Progenitor cell of endocrine pancreas (in vitro differentiated cells): ENCODE measurements at places on chromosomes 11 and 22.

GRCh38 chr22:29450222-29450621, 11.8 kb downstream of the RFPL1 start:
- no peak for DNase-seq

- no peak for DNase-seq
These were observed 40.5 kb downstream of the KREMEN1 start for GRCh38 chr22:29113319-29113718.

DNA sequence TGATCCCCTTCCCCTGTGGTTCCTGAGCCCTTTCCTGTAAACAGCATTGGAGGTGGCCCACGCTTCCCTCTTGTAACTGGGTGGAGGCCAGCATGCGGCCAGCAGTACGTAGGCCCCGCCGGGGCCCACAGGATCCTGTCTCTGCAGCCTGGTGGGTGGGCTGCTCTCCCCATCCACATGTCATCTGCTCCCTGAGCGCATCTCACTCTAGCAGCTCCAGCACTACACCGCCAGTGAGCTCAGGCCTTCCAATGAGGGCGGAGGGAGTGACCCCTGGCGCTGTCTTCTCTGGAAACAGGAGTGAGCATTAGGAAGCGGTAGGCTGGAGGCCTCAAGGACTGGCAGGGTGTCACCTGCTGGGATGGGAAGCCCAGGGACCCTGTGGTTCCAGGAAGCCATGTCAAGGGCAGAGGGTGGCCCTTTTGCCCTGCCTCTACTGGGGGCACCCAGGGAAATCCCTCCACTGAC, 363.9 kb downstream of the TBC1D22A start:
- no peak for DNase-seq

DNA sequence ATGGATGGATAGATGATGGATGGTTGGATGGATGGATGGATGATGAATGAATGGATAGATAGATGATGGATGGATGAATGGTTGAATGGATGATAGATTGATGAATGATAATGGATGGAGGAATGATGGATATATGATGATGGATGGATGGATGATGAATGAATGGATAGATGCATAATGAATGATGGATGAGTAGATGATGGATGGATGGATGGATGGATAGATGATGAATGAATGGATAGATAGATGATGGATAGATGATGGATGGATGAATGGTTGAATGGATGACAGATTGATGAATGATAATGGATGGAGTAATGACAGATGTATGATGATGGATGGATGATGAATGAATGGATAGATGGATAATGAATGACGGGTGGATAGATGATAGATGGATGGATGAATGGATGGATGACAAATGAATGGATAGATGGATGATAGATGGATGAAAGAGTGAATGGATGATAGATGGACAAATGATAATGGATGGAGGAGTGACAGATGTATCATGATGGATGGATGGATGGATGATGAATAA, 1466.5 kb downstream of the BRD1 start:
- no peak for DNase-seq

DNA sequence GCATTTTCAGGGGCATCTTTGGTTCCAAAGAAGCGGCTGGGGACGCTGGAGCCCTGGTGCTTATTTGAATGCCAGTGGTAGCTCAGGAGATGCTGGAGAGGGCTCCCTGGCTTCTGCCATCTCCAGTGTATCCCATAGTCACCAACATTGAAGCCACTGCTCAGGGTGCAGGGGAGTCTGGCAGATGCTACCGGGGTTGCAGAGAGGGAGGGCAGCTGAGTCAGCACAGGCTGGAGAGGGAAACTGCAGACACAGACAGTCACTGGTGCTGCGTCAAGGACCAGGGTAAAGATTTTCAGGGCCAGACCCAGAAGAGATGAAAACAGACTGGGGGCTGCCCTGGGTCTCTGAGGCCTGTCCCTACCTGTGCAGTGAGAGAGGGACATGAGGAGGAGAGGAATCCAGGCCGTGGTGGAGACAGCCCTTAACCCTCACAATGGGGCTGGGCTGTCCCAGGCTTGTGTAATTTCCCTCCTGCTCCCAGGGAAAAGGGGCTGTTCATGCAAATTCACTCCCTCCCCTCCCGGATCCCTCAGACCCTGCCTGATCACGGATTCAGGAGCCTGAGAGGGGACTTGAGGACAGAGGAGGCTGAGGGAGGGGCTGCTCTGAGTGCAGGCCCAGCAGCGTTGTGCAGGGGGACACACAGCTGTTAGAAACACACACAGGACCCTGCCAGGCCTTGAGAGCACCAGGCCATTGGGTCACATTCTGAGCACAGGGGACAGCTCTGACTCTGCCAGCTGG, 126.9 kb upstream of the GRK3 start:
- DNase-seq = no peak

GRCh38 chr22:26779108-26779507, 121.7 kb downstream of the MIAT start:
- DNase-seq = no peak

- DNase-seq = no peak
These were observed 76.4 kb upstream of the MYOD1 start for GRCh38 chr11:17642980-17643379.

- no peak for DNase-seq
These were observed 1331.3 kb downstream of the BRD1 start for GRCh38 chr22:48496226-48496845.

GRCh38 chr11:109552376-109552775, 130.4 kb downstream of the C11orf87 start:
- DNase-seq = no peak

DNA sequence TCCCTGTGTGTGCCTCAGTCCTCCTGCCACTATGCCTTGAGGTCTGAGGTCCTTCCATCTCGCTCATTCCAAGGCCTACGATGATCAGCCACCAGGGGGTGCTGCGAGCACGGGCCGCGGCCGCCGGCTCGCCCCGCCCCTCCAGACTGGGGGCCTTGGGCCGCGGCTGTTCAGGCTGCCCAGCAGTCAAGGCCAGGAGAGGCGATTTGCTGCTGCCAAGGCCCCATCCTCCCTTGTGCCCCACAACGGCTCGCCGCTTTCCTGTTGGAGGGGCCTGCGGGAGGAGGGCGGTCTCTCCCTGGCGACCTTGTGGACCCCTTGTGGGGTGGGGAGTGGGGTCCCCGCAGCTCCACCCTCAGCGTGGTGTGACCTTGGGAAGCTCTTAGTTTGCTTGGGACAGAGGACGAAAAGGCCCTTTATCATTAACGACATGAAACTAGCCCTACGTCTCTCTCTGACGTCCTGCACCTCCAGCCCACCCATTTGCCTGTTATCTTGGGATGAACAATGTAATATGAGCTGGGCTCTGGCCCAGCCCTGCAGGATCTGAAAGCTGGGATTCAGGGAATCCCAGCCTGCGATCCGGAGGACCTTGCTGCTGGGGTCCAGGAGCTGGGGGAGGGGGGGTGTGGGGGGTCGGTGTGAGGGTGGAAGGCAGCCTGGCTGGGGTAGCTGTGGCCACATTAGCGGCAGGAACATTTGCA, 5.3 kb upstream of the GALR3 start:
- DNase-seq = peak; percentile 87

GRCh38 chr11:30210357-30210756, 20.5 kb upstream of the FSHB start:
- DNase-seq = no peak

- no peak for DNase-seq
These were observed 996.9 kb downstream of the NTM start for GRCh38 chr11:132367293-132367692.

DNA sequence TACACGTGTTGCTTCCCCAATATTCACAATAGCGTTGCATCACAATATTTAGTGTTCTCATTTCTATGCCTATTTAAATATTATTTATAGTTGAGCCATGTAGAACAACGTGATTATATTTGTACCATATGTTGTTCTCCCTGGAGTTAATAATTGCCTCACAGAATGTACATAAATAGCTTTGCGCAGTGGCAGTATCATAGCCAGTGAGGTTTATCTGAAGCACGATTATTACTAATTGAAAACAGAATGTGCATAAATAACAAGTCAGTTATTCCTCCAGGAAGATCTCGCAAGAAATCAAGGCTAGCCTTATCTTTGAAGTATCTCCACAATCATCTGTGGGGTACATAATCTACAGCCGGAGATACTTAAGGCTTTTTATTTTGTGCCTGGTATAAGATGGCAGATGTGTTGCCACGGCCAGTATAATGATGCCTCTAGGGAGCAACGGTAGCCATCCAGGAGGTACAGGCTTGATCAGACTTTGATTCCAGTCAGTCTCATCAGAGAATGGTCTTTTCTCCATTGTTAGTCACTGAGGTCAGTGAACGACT, 197.5 kb downstream of the MSANTD4 start:
- no peak for DNase-seq

DNA sequence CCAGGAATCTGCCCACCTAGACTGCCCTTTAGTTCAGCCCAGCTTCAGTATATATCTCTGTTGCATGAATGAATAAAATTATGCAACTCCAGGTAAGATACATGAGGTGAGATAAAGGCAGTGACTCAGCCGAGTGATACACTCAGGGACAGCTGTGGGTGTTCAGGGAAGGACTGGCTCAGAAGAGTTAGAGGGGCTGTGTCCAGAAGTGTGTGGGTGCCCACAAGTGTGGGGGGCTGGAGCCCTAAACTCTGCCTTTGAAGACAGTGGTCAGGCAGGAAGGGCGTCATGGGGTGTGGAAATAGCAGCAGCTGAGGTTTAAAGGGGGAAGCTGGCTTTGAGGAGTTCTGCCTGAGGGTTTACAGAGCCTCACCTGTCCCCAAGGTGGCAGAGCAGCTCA, 8.3 kb downstream of the FTH1 start:
- DNase-seq = no peak

DNA sequence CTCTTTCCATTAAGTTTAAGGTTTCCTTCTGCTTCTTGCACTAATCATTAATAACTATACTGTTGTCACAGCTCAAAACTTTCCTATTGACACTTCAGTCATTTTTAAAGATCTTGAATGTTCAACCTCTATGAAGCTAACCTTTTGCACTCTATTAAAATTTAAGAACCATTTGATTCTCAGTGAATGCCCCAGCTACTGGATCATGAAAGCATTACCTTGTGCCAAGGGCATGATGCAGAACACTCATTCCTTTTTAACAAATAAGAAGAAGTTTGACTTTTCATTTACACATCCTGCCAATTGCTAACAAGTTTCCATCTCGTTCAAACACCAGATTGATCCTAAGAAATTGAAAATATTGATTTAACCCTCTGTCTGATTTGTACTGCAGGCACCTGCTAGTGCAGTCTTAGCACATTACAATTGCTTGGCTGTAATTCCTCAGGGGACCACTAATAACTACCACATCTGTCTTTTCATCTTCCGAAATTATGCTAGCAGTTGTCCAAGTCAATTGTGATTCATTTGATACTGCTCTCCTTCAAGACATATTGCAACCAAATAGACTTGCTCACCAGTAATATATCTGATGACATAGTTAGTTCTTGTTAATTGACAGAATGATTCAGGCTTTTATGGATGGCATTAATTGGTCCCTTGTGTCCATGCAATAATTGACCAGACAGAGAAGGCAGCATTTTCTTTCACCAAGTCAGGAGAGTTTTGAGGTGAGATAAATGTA, 158.4 kb downstream of the TEAD1 start:
- no peak for DNase-seq

- DNase-seq = no peak
These were observed 124.3 kb downstream of the C11orf58 start for GRCh38 chr11:16862726-16863125.

- DNase-seq = no peak
These were observed 32.1 kb upstream of the PAK1 start for GRCh38 chr11:77505956-77506355.

DNA sequence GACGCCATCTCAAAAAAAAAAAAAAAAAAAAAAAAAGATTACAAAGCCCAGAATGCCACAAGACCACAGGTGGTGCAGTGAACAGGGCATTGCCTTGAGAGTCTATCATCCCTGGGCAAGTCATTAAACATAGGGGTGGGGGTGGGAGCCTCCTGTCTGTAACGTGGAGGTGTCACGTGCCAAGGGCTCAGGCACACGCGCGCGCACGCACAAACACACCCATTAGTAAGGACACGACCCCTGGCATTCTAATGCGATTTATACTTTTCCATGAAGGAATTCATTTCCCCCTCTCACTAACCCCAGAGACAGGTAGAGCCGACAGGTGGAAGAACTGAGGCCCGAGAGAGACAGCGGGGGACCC, 5.8 kb upstream of the GCAT start:
- no peak for DNase-seq

- DNase-seq = no peak
These were observed 35.9 kb upstream of the HORMAD2 start for GRCh38 chr22:30044369-30044768.

DNA sequence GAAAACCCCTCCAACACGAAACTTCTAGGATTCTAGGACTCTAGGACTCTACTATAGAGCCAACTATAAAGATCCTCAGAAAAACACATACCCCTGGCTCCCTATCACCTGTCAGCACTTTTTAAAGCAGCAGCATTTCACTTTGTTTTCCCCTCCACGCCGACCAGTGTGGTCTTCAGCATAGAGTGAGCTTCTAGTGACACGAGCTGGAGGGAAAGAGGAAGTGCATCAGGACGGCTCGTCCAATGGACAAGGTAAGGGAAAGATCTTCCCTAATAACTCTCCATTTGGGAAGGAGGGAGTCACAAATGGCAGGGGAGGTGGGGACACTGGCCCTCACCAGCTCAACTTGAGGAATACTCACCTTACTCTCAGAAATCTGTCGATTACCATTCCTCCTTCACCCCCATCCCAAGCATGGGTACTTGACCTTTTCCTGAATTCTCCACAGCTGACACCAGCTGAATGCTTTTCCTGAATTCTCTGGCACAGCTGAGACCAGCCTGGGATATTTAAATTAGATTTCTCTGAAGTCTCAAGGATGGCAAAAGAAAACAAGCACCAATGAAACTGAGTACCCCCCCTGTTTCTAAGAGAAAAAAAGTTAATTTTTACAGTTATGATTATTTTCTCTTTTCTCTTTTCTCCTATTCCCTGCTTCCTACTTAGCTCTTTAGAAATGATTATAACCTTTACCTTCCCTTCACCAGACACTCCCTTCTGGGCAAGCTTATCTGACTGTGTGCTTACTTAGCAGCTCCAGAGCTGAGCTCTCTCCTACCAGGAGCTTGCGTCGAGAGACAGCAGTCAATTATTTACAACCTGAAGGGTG, 33.3 kb upstream of the NNMT start:
- no peak for DNase-seq

DNA sequence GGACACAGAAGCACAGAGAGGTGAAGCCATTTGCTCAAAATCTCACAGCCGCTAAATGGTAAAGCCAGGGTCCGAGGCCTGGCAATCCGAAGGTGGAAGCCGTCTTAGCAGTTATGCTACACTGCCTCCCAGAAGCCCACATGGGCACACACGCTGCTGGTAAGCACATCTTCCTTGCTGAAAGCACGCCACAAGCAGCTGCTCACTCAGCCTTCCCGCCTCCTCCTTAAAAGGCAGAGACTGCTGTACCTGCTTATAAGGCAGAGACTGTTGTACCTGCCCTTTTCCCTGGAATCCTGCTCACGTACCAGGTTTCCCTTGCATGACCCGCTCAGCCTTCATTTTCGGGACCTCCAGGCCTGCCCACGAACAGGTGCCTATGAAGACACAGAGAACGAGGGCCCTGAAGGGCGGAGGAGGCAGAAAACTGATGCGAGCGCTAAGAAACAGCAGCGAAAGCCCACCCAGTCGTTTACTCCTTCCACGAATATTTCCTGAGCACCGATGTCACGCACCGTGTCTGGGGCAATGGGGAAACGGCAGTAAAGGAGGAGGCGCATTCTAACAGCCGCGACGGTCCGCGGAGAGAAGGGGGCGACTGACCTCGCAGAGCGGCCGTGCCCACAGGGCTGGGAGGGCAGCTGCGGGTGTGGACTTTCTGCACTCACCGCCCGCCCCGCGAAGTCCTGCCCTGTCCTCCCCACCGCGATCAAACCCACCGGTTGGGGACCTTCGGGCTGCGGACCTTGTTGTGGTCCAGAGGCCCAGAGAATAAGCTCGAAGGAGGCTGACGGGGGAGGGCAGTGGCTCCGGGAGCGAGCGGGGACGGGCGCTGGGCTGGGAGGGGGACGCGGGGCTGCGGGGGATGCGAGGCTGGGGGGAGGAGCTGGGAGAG, 13.0 kb downstream of the SPATA19 start:
- DNase-seq = no peak
